ENCODE measurements at places on chromosomes 4 and X.

DNA sequence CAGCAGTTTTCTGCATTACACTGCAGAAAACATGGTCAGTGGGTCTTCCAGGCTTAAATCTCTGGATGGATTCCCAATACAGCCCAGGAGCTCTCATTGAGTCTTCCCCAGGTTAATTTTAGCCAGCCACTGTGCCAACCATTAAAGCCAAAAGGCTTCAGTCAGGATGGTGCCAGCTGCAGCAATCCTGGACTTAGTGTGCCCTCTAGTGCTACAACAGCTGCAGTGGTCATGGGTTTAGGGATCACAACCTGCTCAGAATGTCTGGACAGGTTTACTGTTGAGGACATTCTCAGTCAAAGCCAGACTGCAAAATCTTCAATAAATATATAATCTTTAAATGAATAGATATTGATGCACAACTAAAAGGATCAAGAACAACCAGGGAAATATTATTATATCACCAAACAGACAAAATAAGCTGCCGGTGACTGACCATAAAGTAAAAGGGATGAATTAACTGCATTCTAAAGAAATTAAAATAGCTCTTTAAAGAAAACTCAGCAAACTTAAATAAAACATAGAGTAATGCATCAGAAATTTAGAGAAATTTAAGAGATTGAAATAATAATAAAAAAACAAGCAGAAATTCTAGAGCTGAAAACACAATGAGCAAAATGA is 639.9 kb downstream of the SPOCK3 start:
- DNase-seq, result peak; percentile 23

DNA sequence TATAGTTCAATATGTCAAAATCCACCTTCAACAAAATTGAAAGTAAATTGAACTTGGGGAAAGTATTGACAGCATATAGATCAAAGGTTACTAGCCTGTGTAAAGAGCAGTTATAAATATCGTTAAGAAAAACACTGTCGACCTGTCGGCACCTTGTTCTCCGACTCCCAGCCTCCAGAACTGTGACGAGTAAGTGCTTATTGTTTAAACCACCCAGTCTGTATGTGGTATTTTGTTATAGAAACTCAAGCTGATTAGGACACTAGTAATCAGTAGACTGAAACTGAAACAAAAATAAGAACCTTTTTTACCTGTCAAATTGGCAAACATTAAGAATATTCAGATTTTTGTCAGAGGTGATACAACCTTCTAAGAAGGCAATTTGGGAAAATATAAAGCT is 17.0 kb downstream of the HTT start:
- DNase-seq, result no peak

GRCh38 chr4:182425302-182425701 is 182.1 kb downstream of the TENM3 start:
- DNase-seq, result no peak

DNA sequence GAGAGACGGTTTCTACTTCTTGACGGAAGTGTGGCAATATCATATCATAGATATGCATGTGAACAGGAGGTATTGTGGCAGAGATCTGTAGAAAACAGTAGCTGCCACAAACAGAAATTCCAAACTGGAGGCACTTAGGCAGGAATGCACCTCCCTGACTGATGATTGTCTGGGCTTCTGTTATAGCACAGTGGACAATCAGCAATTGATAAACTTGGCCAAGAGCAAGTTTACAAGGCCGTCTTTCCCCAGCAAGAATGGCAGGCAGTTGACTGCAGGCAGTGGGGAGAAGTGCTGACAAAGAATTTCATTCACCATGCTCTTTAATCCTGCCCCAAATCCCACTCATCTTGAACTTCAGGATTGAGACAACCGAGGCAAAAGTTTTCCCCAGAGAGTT is 114.4 kb upstream of the STOX2 start:
- no peak for DNase-seq

All from LNCaP clone FGC (cell line).